Keratinocyte (primary cell): ENCODE measurements at places on chromosomes 5 and 9. TPM values are rescaled to one million over a fixed set of nuclear protein-coding genes. Genes with fewer than 3 reads are reported as not detected.

DNA sequence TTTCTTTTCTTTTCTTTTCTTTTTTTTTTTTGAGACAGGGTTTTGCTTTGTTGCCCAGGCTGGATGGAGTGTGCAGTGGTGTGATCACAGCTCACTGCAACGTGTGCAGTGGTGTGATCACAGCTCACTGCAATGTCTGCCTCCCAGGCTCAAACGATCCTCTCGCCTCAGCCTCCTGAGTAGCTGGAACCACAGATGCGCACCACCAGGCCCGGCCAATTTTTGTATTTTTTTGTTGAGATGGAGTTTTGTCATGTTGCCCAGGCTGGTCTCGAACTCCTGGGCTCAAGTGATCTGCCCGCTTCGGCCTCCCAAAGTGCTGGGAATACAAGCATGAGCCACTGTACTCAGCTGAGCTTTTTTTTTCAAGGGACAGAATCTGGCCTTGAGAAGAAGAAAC is 36.8 kb upstream of the TJP2 start:
- no peak overlapping the region for H3K4me3 ChIP-seq

DNA sequence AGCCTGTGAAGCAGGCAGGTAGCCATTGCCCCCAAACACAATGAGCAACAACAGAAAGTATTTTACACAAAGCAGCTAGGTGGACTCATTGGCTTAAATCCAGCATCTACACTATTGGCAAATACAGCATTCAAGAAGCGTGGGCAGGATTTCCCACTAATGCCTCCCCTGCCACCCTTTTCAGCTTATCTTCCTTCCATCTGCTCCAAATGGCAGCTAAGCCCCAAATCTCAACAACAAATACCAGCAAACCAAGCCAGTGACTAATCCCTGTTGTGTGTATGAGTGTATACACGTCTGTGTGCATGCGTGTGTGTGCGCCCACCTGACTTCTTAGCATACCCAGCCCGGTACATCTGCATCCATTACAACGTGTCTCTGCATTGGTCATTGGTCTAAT is 151.2 kb upstream of the WWC1 start:
- no peaks in the 10 kb centered on the region for H3K27me3 ChIP-seq
- H3K36me3 ChIP-seq: peaks cover 13% of the 10 kb centered on the region
- no peak overlapping the region for H3K4me3 ChIP-seq
- no peak overlapping the region for H3K27ac ChIP-seq
- DNase-seq: no peak

EHMT1 gene
- polyA plus RNA-seq: 25.4 to 34.0 TPM (median 25.9 TPM) in 3 replicates

AQP3 gene
- 139 to 239 TPM (median 215 TPM) in 3 replicates for polyA plus RNA-seq

DNA sequence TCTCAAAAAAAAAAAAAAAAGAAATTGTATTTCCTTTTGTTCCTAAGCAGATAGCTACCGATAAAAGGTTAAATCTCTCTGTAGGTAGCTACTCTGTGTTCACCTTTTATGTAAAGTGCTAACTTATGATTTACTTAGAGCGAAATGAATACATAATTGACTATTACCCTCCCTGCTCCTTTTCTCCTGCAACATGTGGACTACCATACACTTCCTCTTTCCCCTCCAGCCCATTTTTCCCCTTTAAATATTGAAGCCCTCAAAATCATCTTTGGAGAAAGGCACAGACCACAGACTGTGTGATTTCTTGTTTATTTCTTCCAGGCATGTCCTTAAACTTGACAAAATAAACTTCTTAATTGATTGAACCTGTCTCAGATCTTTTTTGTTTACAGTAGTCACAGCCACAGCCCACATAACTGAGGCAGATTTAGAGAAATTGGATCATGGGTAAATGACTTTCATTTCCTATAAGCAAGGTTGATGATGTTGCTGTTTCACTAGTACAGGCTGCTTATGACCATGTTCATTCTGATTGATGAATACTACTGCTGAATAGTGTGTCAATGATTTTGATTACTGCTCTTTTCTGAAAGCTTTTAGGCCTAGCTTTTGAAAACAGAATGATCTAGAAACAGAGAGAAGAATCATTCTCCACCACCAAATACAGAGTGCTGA is 59.2 kb downstream of the PHAX start:
- no peak overlapping the region for H3K27ac ChIP-seq
- H3K36me3 ChIP-seq: no peaks in the 10 kb centered on the region
- DNase-seq: no peak
- no peaks in the 10 kb centered on the region for H3K4me1 ChIP-seq

DNA sequence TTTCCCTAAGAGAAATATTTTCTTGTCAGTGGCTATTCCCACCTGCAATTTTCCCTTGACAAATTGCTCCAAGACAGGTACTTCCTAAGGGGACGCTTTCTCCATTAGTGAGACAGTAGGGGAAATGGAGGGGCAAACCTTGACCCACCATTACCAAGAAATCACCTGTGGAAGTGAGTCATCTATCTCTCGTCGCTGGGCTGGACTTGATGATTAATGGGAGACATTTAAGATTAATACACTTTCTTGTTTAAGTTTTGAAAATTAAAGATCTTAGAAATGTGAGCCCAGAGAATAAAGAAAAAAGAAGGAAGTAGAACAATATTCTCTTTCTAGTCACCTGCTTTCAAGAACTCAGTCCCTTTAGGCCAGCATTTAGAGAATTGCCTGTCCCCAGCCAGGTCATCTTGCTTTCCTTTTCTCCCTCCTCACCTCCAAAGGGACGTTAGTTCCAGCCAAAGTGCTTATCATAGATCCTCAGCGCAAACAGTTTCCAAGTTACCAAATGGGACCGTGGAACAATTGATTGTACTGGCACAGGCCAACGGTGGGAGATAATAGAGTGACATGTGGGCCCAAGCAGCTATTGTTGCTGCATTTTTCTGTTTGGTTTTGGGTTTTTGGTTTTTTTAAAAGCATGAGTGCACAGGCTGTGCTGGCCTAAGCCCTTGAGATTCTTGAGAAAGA is 284.4 kb downstream of the ENC1 start:
- no peaks in the 10 kb centered on the region for H3K27me3 ChIP-seq
- H3K36me3 ChIP-seq: no peaks in the 10 kb centered on the region
- no peak for DNase-seq
- no peak overlapping the region for H3K27ac ChIP-seq
- no peak overlapping the region for H3K4me3 ChIP-seq
